ENCODE measurements at places on chromosomes 12 and 14. TPM values are rescaled to one million over a fixed set of nuclear protein-coding genes. Genes with fewer than 3 reads are reported as not detected.
A peak's percentile ranks its signal among the peaks of the same experiment; 100 is the strongest.

DNA sequence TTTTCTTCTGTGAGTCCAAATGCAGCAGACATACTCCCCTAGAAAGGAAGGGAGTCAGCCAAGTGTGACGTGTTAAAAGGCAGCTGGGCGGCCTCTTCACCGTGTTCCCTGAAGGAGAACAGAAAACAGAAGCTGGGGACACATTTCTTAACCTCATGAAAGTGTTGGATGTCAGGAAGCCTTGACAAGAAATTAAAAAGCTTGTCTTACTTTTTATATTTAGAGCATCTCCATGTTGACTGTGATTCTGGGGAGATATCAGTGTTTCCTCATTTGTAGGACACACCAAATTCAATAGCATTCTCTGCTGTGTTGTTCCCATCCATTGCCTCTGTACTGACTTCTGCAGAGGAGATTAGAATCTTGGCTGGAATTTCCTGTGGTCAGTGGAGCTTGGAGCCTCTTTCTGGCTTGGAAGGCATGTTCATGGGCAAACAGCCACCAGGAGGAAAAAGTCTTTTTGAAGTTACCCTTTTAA is 93.7 kb downstream of the RMST start:
- DNase-seq: no peak

Gene KCNH3
- 0.14 TPM for total RNA-seq

DNA sequence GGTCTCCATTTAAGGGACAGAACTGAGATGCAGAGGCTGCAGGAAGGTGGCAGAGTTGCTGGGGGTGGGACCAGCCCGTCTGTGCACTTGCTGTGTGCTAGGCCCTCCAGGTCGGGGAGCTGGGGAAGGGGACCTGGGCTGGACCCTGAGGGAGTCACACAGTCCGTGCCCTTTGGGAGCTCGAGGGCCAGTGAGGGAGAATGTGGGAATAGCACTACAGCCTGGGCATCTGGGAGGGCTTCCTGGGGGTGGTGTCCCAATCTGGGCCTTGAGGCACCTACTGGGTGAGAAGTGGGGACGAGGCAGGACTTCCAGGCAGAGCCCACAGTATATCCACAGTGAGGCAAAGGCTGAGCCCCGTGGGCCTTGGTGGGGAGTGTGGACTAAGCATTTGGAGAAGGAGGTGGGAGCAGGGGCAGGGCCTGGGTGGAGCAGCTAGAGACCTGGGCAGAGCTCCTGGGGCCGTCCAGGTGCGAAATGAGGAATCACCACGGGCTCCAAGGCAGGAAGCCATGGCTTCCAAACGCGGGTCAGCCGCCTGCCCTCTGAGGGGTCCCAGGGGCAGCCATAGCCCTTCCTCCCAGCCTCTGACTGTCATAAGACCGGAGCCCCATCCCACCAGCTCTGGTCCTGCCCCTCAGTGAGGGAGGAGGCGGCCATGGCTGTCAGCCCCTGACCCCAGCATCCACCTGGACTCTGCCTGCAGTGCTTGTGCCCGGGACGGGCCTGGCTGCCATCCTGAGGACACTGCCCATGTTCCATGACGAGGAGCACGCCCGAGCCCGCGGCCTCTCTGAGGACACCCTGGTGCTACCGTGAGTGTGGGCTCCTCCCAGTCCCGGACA is 6.6 kb downstream of the ASPG start:
- DNase-seq: peak; percentile 28

Gene ANKRD33
- total RNA-seq: not detected

- no peak for DNase-seq
Measured at GRCh38 chr12:41064411-41064810, 123.7 kb upstream of the PDZRN4 start.

- DNase-seq: no peak
Measured at GRCh38 chr14:31864937-31865855, 211.9 kb upstream of the ARHGAP5 start.

GRCh38 chr12:89821896-89822295 is 113.3 kb upstream of the ATP2B1 start:
- no peak for DNase-seq
